Adipocyte (in vitro differentiated cells): ENCODE measurements at places on chromosomes 3 and 15.

- peak; percentile 54 for DNase-seq
Measured at GRCh38 chr15:70486451-70487386, 276.6 kb downstream of the UACA start.

- DNase-seq: no peak
Measured at GRCh38 chr15:64289550-64289949, 66.4 kb downstream of the CSNK1G1 start.

- DNase-seq: no peak
Measured at GRCh38 chr3:17765819-17766472, 23.5 kb upstream of the TBC1D5 start.

DNA sequence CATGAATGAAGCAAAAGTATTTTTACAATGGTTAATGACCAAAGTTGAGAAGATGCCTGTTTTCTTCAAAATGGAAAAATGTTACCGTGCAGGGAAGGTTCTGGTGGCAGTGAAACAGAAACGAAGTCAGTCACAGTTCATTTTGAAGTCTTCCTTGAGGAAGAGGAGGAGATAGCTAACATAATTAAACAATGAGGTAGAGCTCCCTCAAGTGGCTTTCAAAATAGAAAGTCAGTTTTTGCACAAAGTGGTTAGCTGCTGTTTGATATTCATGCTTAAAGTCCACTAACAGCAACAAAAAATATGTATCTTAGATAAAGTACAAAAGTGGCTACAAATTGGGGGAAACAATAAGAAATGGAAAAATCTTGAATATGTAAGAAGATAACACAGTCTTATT lies 87.3 kb downstream of the TFG start:
- peak; percentile 58 for DNase-seq

DNA sequence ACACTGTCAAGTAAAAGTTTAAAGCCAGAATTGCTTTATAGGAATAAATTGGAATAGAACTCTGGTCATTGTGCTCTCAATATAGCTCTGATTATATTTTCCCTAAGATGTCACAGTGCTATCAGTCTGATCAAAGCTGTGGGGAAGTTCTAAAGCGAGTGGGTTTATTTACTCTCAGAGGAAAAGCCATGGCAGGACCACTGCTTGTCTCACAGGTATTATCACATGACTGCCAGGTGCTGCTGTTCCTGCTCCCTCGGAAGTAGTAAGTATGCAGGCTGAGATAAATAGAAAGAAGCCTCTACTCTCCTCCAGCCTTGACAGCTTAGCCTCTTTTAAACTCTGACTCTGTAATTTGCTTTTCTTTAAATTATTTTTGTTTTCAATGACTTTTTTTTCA lies 49.1 kb upstream of the UTS2B start:
- no peak for DNase-seq

- DNase-seq: no peak
Measured at GRCh38 chr3:117603097-117603496, 893.5 kb downstream of the TUSC7 start.

GRCh38 chr15:89654847-89655805 lies at the start of gene KIF7:
TSS of gene KIF7 (minus strand) at chr15:89655467. CDS start at chr15:89652930, 2,537 bp downstream.
- DNase-seq: peak; percentile 74

DNA sequence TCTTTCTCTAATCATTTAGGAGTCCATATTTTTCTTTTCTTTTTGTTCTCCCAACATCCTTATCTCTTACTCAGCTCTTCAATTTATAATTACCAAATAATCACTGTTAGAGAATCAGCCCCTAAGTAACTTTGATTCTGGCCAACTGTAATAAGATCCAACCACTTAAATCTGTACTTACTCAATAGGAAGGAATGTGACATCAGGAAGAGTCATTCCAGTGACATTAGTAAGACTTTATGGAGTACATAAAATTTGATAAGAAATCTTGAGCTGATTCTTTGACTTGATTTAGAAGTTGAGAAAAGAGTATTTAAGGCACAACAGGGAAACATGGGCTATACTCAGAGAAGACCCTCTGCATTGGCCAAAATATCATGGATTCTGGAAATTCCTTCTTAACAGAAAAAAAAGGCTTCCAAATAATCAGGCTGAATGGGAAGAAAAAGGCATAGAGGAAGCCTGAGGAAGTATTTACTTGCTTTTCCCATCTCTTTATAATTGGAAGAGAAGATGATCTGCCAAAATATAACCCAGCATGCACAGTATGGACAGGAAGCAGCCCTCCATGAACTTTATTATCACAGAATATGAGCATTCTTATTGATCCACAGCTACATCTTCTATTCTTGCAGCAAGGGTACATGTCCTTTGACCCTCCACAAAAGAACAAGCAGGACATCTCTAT lies 289.7 kb upstream of the TPRG1 start:
- DNase-seq: peak; percentile 89

DNA sequence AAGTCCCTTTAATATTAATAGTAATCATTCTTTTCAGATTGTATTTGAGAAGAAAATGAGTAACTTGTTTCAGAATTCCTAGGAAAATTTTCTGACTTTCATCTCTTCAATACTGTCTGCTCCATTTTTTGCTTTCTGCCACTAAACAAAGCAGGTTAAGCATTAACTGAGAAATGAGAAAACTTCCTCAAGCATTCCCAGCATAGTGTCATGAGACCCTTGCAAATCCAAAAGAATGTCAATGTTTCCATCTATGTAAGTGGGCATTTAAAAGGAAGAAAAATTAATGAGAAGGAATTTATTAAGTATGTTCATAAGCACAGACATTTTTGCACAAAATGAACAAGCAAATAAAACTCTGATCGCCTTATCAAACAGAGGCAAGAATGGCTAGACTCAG lies 148.0 kb upstream of the STRIT1 start:
- no peak for DNase-seq

GRCh38 chr15:35673093-35673684 lies 127.2 kb upstream of the DPH6 start:
- DNase-seq: no peak

DNA sequence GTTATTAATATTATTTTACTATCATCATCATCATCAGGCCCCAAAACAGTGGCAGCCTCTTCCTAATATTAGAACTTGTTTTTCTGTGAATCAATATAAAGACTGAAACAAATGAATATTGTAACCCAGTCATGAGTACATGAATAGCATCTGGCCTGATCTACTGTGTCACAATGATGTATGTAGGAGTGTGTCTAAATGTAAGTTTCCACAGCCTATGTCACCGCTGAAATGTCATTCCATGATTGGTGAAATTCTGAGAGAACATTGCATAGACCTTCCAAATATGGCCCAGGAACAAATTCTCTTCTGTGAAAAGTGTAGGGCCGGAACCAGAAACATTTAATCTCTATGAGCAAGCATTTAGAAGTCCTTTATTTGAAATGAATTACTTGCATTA lies 20.6 kb upstream of the C3orf49 start:
- DNase-seq: no peak

- DNase-seq: peak; percentile 55
Measured at GRCh38 chr15:83106994-83107840, at the start of gene TM6SF1. TSS of gene TM6SF1 (plus strand) at chr15:83107645. CDS start at chr15:83107681, 36 bp downstream.

GRCh38 chr3:59257506-59257905 lies 207.7 kb upstream of the CFAP20DC start:
- no peak for DNase-seq

DNA sequence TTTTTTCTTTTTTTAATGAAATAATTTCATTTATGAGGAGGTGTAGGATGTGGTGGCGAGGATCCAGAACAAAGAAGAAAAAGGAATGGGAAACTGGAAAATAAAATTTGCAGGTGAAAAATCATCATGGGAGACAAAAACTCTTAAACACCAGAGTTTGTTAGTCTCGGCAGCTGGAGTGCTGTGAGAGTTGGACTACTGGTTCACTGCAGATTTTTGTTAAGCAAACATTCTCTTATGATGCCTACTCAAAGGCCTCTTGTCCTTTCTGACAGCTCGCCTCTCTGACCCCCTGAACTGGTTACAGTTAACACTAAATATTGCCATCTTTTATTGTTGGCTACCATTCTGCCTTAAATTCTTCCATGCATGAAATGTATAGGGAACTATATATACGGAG lies 152.4 kb upstream of the DPH6 start:
- no peak for DNase-seq

DNA sequence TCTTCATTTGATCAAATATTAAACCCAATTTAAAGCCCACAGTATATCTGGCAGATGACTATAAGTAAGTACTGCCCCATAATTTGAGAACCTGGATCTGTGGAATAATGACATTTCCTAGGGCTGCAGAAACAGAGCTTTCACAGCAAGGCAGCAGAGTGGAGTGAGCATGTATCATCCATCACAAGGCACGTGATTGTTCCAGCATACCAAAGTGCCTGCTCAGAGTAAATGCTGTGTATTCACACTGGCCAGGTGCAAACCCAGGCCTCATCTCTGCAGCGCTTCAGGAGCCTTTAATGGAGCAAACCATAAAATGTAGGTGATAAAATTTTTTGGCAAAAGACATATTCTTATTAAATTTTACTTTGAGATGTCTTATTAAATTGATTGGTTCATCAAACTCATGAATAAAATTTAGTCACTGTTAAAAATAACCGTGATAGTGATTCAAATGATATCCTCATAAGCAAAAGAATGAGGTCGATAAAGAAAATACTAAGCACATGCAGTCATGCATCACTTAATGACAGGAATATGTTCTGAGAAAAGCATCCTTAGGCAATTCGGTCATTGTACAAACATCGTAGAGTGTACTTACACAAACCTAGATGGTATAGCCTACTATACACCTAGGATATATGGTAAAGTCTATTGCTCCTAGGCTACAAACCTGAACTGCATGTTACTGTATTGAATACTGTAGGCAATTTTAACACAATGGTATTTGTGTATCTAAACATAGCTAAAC lies 99.3 kb upstream of the SLC24A5 start:
- no peak for DNase-seq

- DNase-seq: peak; percentile 14
Measured at GRCh38 chr15:94206463-94207167, 24.7 kb upstream of the MCTP2 start.

DNA sequence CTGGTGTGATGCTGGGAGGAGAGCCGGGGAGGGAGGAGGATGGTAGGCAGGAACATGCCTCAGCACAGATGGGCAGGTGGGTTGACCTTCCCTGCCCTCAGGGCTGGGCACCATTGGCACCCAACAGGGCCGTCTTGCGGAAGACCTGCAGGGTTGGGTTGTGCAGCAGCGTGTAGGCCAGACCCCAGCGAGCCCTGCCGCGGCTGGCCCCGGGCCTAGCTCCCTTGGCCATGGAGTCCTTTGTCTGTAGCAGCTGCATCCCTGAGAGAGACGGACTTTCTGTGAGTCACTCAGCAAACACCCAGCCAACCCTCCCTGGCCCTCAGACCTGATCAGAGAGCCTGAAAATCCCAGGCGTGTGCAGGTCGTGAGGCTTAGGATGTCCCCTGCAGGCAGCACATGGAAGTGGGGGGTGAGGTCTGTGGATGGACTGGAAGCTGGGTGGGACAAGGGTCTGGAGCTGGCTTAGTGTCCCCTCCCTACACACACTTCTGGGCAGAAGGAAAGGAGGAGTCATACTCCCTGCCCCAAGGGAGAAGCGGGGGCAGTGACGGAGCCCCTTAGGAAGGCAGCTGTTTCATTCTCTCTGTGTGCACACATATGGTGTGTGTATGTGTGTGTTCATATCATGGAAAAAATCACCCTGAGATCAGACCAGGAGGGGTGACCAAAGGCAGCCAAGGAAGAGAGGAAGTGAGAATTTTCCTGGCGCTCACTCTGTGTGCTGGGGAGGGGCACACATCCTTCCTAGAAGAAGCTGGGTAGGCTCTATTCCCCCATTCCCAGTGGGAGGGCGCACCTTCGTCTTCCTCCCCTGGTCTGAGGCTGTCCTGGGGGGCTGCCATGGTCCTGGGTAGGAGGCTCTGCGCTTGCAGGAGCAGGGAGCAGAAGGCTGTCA lies 6.7 kb downstream of the ISLR start:
- peak; percentile 71 for DNase-seq

DNA sequence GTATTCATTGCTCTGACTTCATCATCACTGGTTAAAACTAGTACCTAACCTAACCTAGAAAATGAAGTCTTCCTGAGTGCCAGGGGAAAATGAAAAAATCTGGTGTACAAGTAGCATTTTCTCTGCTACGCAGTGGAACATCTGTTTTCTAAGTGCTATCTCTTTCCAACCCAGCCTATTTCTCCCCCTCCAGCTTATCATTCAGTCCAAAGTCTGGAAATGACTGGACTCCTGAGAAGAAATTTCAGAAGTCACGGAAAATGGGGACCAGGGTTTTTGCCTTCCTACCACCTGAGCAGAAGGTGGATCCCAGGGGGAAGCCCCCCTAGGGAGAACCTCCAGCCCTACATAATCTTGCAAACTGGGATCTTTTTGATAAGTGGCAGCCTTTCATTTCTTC lies 9.6 kb upstream of the GLCE start:
- DNase-seq: no peak

DNA sequence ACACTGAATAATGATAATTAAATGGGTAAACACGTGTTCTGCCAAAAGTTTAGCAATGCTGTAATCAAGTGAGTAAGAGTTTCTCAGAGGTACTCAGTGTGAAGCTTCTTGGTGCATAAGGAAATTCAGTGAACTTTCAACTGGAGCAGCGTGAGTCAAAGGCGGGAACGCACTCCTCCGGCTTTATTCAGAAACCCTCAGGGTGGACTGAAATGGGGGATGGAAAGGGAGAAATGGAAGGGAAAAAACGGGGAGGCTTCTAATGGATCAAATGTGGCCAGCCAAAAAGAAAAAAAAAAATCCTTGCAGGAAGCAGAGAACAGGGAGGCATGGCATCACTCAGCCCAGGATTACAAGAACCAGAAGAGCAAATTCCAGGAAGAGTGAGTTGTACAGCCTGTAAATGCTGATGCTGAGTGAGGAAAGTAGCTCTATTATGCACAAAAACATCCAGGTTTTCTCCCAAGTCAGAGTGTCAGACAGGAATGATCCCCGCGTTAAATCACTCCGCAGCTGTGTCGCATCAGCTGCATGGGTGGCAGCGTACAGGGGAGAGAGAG lies 85.3 kb downstream of the ASB7 start:
- DNase-seq: peak; percentile 71

- DNase-seq: no peak
Measured at GRCh38 chr3:94356581-94356980, 293.7 kb downstream of the NSUN3 start.

GRCh38 chr3:70951316-70951715 lies 632.2 kb downstream of the FOXP1 start:
- peak; percentile 33 for DNase-seq
